Naive thymus-derived CD4-positive, alpha-beta T cell (primary cell): ENCODE measurements at places on chromosomes 16 and 17. TPM values are rescaled to one million over a fixed set of nuclear protein-coding genes. Genes with fewer than 3 reads are reported as not detected.

C1QTNF8 gene
- total RNA-seq = not detected in 2 replicates

SP6 gene
- total RNA-seq = 0.22 TPM

CMIP gene
- total RNA-seq = 34.3 TPM

C16orf46 gene
- total RNA-seq = 2.1 TPM

PRSS53 gene
- total RNA-seq = 5.2 and 6.1 TPM in 2 replicates

KRTAP1-1 gene
- not detected in 2 replicates for total RNA-seq

NPIPA1 gene
- 100 TPM for total RNA-seq

EVPLL gene
- not detected for total RNA-seq

HOXB9 gene
- 0.12 TPM in 1 of 2 replicates, not detected in the other for total RNA-seq

HAP1 gene
- total RNA-seq = not detected

ELMO3 gene
- 2.6 TPM for total RNA-seq

NPIPA8 gene
- 87.6 TPM for total RNA-seq

TP53TG3D gene
- total RNA-seq = 0.65 TPM

MYO15B gene
- 304 TPM for total RNA-seq

CNGB1 gene
- total RNA-seq = not detected

CDH8 gene
- total RNA-seq = not detected
